ENCODE measurements at places on chromosomes 2 and 18.

DNA sequence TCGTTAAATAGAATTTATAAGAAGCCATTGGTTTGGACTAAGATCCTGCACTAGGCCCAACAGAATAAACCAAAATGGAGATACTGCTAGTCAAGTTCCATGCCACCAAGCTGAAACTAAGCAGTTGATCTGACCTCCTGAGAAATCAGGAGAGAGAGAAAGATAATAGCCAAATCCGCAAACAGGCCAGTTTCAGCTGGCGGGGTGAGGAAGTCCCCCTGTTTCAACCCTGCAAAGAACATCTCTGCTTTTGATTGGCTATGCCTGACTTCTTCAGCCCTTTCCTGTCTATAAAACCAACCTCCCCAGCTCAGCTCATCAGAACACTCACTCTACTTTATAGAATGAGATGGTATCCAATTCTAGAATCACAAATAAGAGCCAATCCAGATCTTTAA, 543.3 kb upstream of the ID2 start:
- no peak for DNase-seq

DNA sequence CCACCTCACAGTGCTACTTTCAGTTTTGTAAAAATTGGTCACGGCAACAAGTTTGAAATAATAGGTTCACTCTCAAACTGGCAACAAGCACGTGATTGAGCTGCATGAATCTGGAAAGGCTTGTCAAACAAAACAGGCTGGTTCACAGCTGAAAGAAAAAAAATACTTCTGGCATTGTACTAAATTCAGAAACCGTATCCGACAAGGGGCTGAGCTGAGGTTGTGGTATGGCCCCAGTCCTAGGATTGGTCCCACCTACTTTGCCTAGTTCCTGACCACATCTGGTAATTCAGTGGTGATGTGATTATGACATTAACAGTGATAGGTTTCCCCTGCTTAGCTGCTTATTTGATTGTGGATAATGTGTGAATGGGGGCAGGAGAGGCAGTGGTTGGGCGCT, 326.5 kb upstream of the THUMPD2 start:
- no peak for DNase-seq

DNA sequence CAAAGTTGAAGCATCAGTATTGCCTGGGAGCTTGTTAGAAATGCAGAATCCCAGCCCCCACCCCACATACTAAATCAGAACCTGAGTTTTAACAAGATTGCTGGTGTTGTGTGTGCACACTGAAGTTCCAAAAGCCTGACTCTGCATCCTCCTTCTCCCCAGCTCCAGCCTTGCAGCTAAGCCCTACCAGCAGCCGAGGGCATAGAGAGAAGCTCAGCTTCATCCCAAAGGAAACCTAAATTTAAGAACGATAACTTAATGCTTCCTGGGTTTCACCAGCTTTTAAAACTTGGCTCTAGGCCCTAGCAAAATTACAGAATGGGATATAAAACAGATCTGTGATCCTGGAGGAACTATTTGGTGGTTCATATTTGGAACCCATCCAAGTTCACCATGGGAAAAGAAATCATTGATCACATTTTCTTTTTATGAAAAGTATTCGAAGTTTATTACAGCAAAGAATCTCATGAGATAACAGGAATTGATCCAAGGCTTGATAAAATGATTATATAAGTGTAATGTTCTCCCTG, 11.1 kb downstream of the SMYD1 start:
- DNase-seq = no peak

GRCh38 chr18:25825056-25825455, 265.4 kb downstream of the SS18 start:
- DNase-seq = no peak

GRCh38 chr2:160984426-160985077, 175.7 kb upstream of the TANK start:
- DNase-seq = no peak

DNA sequence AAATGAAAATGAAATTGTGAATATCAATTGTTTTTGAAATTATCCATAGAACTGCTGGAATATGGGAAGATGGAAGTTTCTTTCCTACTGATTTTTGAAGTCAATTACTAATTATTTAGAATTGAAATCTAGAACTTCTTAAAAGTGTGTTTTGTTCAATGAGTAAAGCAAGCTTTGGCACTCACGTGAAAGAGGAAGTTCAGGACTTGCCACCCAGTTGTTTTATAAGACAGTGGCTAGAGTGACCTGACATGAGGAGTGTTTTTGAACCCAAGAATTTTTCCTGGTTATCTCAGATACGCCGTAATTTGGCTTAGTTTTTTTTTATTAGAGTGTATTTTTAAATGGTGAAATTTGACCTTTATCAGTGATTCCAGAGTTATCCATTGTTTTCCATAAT, 3.5 kb downstream of the MXD1 start:
- DNase-seq = no peak

- no peak for DNase-seq
Measured at GRCh38 chr2:82098617-82099016, 1794.1 kb upstream of the LRRTM1 start.

DNA sequence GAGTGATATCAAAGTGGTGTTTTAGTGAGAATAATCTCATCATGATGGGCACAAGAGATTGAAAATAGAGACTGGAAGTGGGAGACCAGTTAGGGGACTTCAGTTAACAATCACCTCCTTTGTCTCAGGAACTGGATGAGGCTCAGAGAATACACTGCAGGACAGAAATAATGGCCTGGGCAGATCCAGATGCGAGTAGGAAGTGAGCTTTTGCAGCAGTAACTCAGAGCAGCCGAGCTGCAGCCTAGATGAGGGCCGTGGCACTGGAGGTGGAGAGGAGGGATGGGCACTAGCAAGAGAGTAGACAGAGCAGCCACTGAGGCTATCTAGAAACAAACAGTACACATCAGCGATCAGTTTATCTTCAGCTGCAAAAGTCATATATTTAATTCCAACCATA, 48.6 kb downstream of the CYB5A start:
- DNase-seq = no peak

- no peak for DNase-seq
Measured at GRCh38 chr2:124480958-124481357, 455.9 kb downstream of the CNTNAP5 start.

DNA sequence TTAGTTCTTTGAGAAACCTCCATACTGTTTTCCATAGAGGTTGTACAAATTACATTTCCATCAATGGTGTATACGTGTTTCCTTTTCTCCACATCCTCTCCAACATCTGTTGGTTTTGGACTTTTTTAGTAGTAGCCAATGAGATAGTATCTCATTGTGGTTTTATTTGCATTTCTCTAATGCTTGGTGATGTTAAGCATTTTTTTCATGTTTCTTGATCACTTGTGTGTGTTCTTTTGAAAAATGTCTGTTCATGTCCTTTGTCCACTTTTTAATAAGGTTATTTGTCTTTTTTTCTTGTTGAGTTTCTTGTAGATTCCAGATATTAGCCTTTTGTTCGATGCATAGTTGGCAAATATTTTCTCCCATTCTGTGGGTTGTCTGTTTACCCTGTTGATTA, 392.3 kb upstream of the ZEB2 start:
- no peak for DNase-seq

- DNase-seq = no peak
Measured at GRCh38 chr18:35619464-35619863, 37.9 kb downstream of the GALNT1 start.

DNA sequence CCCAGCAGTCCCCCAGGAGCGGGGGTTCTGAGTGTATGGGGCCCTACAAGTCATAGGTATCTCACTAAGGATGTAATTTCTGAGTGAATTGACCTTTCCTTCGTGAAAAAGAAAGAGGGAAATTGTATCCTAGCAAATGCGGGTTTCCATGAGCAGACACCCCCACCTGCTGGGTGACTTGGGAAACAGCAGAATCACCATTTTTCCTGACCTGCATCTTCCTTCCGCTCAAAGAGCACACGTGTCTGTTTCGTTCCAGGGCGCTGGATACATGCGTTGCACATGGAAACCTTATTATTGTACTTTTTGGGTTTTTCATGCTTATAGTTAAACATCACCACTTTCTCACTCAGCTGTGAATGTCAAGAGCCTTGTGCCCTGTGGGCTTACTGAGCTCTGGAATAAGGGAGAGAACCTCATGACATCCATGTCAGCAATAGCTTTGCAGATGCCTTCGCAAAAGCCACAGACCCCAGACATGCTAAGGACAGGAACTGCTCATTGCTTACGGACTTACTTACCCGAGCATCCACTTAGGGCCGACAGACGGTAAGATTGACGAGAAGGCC, 132.8 kb downstream of the TPO start:
- peak; percentile 17 for DNase-seq

DNA sequence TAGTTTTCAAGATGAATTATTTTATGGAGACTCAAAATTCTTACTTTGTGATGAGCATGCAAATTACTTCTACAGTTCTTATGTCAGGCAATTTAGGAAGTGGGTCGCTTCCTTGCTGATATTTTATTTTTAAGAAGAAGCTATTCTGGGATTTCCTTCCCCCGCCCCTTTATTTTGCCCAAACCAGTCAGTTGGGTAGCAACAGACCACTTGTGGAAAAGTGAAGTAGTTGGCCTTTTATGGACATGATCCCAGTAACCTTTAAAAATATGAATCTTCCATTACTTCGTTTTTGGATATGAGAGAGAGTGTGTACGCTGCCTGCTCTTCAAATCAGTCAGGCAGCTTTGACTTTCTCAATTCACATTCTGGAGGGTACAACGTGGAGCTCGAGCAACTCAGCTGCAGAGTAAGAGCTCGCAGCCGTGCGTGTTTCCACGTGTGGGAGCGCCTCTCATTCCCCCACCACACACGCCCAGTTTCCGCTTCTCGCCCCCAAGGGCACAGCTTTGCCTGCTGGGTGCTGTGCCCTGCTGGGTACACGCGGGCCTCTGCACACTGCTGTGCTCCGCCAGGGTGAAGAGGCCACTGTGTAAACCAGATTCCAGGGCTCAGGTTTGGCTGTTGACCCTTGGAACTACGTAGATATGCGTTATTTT, 92.6 kb downstream of the ITGB1BP1 start:
- no peak for DNase-seq

DNA sequence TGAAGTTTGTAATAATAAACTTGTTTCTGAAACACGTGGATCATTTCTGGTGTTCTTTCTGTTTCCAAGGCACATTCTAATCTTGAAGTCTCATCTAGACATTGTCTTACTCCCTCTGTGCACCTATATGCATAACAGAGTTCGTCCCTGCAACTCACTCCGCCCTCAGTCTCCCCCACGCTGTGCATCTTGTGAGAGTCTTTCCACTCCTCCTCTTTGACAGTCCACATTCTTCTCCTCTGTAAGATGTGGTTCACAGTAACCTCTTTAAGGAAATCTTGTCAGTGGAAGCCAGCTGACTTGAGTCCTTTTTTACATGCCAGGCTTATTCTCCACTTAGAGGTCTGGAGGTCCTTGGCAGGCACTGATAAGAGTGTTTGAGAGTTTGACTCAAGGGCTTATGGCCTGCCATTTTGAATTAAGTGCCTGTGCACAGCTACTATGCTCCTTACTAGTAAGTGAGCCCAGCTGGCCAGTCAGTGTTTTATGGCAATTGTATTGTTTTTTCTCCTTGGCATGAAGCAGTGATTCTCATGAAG, 108.9 kb upstream of the IL1R2 start:
- DNase-seq = no peak

- no peak for DNase-seq
Measured at GRCh38 chr18:50694147-50694546, 125.7 kb downstream of the MRO start.

GRCh38 chr2:64454386-64455332, 697 bp downstream of the LGALSL start:
- no peak for DNase-seq

- no peak for DNase-seq
Measured at GRCh38 chr2:193556766-193557470, 1362.2 kb upstream of the TMEFF2 start.

DNA sequence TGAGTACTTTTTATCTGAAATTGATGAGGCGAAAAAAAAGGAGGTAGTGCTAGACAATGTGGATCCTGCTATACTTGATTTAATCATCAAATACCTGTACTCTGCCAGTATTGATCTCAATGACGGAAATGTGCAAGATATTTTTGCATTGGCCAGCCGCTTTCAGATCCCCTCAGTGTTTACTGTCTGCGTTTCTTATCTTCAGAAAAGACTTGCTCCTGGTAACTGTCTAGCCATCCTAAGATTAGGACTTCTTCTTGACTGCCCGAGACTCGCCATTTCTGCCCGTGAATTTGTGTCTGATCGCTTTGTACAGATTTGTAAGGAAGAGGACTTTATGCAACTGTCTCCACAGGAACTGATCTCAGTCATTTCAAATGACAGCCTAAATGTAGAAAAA, 453 bp downstream of the KLHL41 start:
- DNase-seq = no peak

DNA sequence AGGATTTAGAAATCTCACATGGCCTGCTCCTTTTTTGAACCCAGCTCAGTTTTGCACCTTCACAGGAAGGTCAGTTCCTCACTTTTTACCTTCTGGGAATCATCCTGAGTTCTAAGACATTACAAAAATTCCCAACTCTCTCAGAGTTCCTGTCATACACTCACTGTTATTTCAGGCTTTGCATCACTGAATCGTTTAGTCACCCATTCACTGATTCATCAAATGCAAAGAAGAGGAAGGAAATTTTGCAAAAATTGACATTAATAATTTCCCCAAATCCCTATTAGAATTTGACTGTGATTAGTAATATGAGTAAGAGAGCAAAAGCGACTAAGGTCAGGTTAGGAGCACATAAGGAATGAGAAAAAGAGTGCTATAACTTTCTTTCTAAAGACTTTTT, 197.5 kb downstream of the PDE1A start:
- no peak for DNase-seq

- DNase-seq = no peak
Measured at GRCh38 chr2:13537771-13538349, 821.1 kb downstream of the TRIB2 start.

GRCh38 chr2:206176901-206177300, 17.2 kb downstream of the EEF1B2 start:
- DNase-seq = no peak

DNA sequence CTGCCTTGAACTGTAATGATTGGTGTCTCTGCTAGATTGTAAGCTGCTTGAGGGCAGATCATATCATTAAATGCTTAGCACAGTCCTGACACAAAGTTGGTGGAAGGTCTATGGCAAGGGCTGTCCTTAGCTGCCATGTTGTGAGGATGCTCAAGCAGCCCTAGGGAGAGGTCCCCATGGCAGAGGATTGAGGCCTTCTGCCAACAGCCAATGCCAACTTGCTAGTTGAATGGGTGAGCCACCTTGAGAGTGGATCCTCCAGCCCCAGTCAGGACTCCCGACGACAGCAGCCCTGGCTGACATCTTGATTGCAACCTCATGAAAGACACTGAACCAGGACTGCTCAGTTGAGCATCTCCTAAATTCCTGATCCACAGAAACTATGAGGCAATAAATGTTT, 115.3 kb upstream of the SMAD2 start:
- DNase-seq = no peak

DNA sequence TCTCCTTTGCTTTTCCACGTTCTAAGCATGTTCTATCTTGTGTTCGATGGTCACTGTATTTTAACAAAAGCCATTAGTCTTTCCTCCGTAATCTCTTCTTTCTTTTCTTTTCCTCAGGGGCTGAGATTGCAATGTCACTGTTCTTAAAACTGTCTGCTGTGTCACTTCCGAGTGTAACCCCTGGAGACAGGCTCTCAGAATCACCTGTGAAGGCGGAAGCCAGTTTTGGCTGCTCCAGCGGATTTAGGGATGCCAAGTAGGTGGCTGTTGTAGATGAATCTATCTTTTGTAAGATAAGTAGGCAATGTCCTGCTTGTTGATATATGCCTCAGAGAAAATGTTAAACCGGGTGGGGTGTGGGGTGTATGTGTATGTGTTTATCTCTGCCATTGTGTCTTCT, 94.7 kb upstream of the L3MBTL4 start:
- no peak for DNase-seq

Measured in non-pigmented ciliary epithelial cell (primary cell).